ENCODE measurements at places on chromosomes 3 and 15.
A peak's percentile ranks its signal among the peaks of the same experiment; 100 is the strongest.

DNA sequence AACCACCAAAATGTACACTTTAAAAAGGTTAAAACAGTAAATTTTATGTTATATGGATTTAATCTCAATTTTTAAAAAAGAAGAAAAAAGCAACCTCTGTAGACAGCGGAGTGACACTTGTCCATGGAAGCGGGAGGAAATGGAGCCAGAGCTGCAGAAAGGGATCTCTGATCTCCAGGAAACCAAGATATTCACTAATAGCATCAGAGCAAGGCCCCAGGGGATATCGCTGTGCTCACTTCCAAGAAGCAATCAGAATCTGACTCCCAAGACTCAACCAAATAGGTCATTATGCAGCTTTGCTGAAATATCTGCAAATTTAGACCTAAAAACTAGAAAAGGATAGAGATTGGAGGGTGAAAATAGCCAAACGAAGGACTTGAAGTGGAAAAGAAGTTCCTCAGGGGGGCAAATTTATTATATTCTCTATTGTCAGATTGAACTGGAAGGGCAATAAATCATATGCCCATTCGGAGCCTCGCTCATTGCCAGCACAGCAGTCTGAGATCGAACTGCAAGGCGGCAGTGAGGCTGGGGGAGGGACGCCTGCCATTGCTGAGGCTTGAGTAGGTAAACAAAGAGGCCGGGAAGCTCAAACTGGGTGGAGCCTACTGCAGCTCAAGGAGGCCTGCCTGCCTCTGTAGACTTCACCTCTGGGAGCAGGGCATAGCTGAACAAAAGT is 62.0 kb upstream of the ATP2C1 start:
- peak; percentile 16 for DNase-seq
- H3K27me3 ChIP-seq = no peaks in the 10 kb centered on the region
- no peak overlapping the region for H3K4me3 ChIP-seq
- H3K4me1 ChIP-seq = peaks cover 7% of the 10 kb centered on the region

DNA sequence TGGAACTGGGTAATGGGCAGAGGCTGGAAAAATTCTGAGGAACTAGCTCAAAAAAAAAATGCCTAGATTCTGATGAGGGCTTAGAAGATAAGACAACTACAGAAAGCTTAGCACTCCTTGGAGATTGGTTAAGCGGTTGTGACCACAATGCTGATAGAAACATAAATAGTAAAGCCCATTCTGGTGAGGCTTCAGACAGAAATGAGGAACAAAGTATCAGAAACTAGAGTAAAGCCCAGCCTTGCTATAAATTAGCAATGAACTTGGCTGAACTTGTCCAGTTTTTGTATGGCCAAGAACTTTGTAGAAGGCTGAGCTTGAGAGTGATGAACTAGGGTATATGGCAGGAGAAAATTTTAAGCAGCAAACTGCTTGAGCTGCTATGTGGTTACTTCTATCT is 25.4 kb downstream of the GOLGB1 start:
- DNase-seq = peak; percentile 7
- no peaks in the 10 kb centered on the region for H3K27me3 ChIP-seq
- H3K4me1 ChIP-seq = no peaks in the 10 kb centered on the region
- H3K27ac ChIP-seq = no peak overlapping the region
- H3K4me3 ChIP-seq = no peak overlapping the region

GRCh38 chr3:24164967-24165602 is 220.0 kb downstream of the NR1D2 start:
- no peaks in the 10 kb centered on the region for H3K27me3 ChIP-seq
- no peaks in the 10 kb centered on the region for H3K4me1 ChIP-seq
- DNase-seq = no peak
- no peaks in the 10 kb centered on the region for H3K36me3 ChIP-seq

DNA sequence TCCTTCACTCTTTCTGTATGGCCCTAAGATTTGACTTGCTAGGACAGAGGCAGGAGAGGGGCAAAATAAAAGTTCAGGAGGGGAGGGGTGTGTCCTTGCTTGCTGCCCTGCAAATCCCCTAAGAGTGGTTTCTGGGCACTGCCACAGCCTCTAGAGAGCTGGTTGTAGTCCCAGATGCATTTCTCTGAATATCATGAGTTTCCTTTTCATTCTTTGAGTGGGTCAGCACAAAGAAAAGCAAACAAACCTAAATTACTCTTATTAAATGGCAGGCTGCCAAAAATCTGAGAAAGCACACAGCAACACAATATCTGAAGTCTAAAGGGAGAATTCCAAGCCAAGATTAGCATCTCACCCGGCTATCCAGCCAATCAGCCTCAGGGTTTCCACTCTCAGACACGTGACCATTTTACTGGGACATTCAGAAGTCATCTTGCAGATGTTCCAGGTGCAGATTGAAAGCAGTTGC is 919.3 kb downstream of the TUSC7 start:
- peak overlapping the region; percentile 74 for H3K27ac ChIP-seq
- DNase-seq = peak; percentile 99
- no peaks in the 10 kb centered on the region for H3K36me3 ChIP-seq
- H3K4me3 ChIP-seq = no peak overlapping the region
- H3K27me3 ChIP-seq = no peaks in the 10 kb centered on the region
- peaks cover 8% of the 10 kb centered on the region for H3K4me1 ChIP-seq

GRCh38 chr3:161560008-161560637 is 63.5 kb downstream of the OTOL1 start:
- no peak overlapping the region for H3K4me3 ChIP-seq
- no peaks in the 10 kb centered on the region for H3K27me3 ChIP-seq
- no peak overlapping the region for H3K27ac ChIP-seq
- peak; percentile 83 for DNase-seq
- H3K36me3 ChIP-seq = no peaks in the 10 kb centered on the region

- no peaks in the 10 kb centered on the region for H3K36me3 ChIP-seq
- peak; percentile 84 for DNase-seq
- no peak overlapping the region for H3K4me3 ChIP-seq
- no peaks in the 10 kb centered on the region for H3K27me3 ChIP-seq
- peak overlapping the region; percentile 77 for H3K27ac ChIP-seq
These were observed 405.1 kb upstream of the MCTP2 start for GRCh38 chr15:93826293-93826692.

DNA sequence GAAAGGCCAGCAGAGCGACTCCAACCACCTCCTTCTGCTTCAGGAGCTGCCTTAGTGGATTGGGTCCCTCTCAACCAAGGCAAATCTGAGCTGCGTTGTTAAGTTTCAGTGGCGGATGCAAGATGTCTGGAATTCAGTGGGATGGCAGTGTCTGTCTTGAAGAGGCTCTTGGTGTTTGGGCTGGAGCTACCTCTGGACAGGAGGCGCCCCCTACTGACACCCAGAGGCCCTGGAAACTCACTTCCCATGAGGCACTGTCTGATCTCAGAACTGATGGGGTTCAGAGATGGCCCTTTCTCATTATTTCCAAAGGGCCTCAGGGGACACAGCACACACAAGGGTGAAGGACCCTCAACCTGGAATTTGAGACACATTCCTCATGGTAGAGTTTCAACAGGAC is 6.0 kb upstream of the SLC28A1 start:
- no peak overlapping the region for H3K27ac ChIP-seq
- no peak overlapping the region for H3K4me3 ChIP-seq
- DNase-seq = peak; percentile 66
- H3K27me3 ChIP-seq = peaks cover 8% of the 10 kb centered on the region
- no peaks in the 10 kb centered on the region for H3K36me3 ChIP-seq
- H3K4me1 ChIP-seq = no peaks in the 10 kb centered on the region

- no peak overlapping the region for H3K27ac ChIP-seq
- H3K4me1 ChIP-seq = peaks cover 3% of the 10 kb centered on the region
- H3K4me3 ChIP-seq = no peak overlapping the region
- H3K27me3 ChIP-seq = no peaks in the 10 kb centered on the region
These were observed 49.0 kb upstream of the FGD5 start for GRCh38 chr3:14769544-14770325.

- H3K27ac ChIP-seq = no peak overlapping the region
- H3K27me3 ChIP-seq = no peaks in the 10 kb centered on the region
- H3K4me1 ChIP-seq = no peaks in the 10 kb centered on the region
- no peak for DNase-seq
- no peak overlapping the region for H3K4me3 ChIP-seq
These were observed 534.6 kb upstream of the ROBO2 start for GRCh38 chr3:76505202-76505845.

GRCh38 chr3:98978068-98978811 is 76.7 kb upstream of the DCBLD2 start:
- no peak for DNase-seq
- H3K27me3 ChIP-seq = no peaks in the 10 kb centered on the region
- H3K36me3 ChIP-seq = no peaks in the 10 kb centered on the region
- H3K4me3 ChIP-seq = no peak overlapping the region
- no peak overlapping the region for H3K27ac ChIP-seq

DNA sequence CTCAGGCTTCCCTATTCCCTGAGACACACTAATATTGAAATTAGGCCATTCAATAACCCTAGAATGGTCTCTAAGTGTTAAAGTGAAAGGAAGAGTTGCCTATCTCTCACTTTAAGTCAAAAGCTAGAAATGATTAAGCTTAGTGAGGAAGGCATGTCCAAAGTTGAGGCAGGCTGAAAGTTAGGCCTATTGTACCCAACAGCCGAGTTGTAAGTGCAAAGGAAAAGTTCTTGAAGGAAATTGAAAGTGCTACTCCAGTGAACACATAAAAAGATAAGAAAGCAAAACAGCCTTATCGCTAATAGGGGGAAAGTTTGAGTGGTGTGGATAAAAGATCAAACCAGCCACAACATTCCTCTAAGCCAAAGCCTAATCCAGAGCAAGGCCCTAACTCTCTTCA is 117.9 kb upstream of the SPATA12 start:
- H3K4me1 ChIP-seq = peaks cover 2% of the 10 kb centered on the region
- H3K4me3 ChIP-seq = no peak overlapping the region
- no peaks in the 10 kb centered on the region for H3K27me3 ChIP-seq
- DNase-seq = no peak
- no peak overlapping the region for H3K27ac ChIP-seq

DNA sequence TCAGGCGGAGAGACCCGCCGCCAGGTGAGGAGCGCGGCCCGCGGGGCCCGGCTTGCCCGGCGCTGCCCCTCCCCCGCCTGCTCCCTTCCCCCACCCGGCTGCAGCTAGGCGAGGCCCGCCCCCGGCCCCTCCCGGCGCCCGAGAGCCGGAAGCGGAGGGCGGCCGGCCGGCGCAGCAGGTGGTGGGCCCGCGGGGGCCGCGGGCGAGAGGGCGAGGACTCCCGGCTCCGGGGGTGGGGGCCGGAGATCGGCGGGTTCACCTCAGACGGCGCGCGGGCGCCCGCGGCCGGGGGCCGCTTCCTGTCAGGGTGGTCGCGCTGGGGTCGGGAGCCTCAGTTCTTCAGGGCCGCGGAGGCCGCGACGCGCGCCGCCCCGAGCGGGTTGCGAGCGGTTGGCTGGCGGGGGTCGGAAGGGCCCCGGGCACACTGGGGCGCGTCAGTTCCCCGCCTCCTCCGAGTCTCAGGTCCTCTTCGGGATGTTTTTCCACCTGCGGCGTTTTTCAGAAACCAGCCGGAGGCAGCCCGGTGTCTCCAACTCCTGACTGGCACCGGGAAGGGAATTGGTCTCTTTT is 395 bp downstream of the ZFAND6 start:
- H3K36me3 ChIP-seq = no peaks in the 10 kb centered on the region
- peaks cover 4% of the 10 kb centered on the region for H3K27me3 ChIP-seq
- peak overlapping the region; percentile 88 for H3K27ac ChIP-seq
- H3K4me3 ChIP-seq = peak overlapping the region; percentile 76

DNA sequence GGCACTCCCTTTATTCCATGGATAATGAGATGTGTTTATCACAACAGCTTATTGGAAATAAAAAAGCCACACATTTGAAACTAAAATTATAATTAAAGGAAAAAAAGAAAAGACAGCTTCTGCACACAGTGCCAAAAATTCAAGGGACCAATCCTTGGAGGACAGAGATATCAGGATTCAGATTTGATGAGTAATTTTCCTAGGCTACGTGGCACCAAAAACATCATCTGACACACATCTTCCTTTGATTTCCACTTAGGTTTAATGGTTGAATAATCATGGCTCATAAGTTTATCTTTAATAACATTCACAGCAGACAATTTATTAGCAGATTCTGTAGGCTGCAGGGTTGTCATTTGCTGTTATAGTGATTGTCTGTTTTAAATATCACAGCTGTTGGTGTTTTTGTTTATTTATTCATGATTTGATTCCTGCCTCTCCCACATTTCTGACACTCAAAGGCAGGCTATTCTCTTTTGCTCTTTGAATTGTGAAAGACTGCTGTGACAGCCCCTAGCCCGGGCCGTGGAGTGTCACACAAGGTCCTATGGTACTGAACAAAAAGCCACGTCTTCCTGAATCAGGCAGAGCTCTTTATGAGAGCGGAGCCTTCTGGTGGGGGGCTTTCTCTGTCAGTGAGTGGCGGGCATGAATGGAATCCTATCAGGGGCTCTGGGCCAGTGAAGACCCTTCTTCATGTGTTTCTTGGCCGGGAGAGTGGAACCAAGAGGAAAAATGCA is 708.5 kb downstream of the SQOR start:
- no peak overlapping the region for H3K27ac ChIP-seq
- no peaks in the 10 kb centered on the region for H3K27me3 ChIP-seq
- no peak overlapping the region for H3K4me3 ChIP-seq
- no peaks in the 10 kb centered on the region for H3K36me3 ChIP-seq

GRCh38 chr15:73660455-73660854 is 23.7 kb upstream of the CD276 start:
- peaks cover 3% of the 10 kb centered on the region for H3K27me3 ChIP-seq
- no peaks in the 10 kb centered on the region for H3K4me1 ChIP-seq
- H3K4me3 ChIP-seq = no peak overlapping the region
- DNase-seq = no peak

DNA sequence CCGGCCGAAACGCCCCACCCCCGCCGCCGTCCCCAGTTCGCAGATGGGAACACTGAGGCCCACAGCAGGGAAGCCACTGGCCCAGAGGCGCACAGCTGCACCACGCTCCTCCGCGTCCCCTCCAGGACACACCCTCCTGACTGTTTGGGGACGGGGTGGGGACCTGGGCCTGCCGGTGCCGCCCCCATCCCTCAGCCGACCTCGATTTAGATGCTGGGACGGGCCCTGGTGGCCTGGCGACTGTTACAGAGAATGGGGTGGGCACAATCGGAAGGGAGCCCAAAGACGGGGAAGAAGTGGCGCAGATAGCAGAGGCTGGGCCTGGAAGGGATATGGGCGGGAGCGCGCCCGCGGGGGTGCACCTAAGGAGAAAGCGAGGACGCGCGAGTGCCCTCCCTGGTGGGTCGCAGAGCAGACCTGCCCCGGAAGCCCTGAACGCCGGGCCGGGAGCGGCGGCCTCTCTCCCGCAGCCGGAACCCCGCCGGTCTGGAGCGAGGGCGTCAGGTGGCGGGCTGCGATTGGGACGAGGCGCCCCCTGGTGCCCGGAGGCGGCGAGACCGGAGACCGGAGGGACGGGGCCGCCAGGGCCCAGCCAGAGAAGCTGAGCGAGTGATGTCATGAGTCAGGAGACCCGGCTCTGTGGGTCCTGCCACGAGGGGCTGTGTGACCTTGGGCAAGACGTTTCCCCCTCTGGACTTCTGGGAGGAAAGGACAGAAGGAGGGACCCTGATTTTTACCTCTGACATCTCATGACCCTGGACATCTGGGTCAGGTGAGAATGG is 78.4 kb downstream of the IQSEC1 start:
- H3K27ac ChIP-seq = peak overlapping the region; percentile 29
- peak; percentile 88 for DNase-seq
- H3K36me3 ChIP-seq = no peaks in the 10 kb centered on the region
- peak overlapping the region; percentile 67 for H3K4me3 ChIP-seq
- H3K4me1 ChIP-seq = peaks cover 26% of the 10 kb centered on the region
